ENCODE measurements at places on chromosomes 2 and 18. TPM values are rescaled to one million over a fixed set of nuclear protein-coding genes. Genes with fewer than 3 reads are reported as not detected.

The SLC4A3 gene
- 0.71 TPM for polyA plus RNA-seq

The STPG4 gene
- not detected for polyA plus RNA-seq

The SLC5A7 gene
- 0.02 TPM for polyA plus RNA-seq

The POTEE gene
- not detected for polyA plus RNA-seq

The EVA1A gene
- 6.2 TPM for polyA plus RNA-seq

The RESP18 gene
- not detected for polyA plus RNA-seq

The FOXD4L1 gene
- 0.13 TPM for polyA plus RNA-seq

The GRHL1 gene
- 0.20 TPM for polyA plus RNA-seq

GRCh38 chr2:215899141-215900074, 113.9 kb downstream of the MREG start:
- H3K4me1 ChIP-seq: no peaks in the 10 kb centered on the region
- no peak for DNase-seq
- H3K27ac ChIP-seq: no peak overlapping the region
- no peaks in the 10 kb centered on the region for H3K27me3 ChIP-seq
- no peaks in the 10 kb centered on the region for H3K36me3 ChIP-seq

DNA sequence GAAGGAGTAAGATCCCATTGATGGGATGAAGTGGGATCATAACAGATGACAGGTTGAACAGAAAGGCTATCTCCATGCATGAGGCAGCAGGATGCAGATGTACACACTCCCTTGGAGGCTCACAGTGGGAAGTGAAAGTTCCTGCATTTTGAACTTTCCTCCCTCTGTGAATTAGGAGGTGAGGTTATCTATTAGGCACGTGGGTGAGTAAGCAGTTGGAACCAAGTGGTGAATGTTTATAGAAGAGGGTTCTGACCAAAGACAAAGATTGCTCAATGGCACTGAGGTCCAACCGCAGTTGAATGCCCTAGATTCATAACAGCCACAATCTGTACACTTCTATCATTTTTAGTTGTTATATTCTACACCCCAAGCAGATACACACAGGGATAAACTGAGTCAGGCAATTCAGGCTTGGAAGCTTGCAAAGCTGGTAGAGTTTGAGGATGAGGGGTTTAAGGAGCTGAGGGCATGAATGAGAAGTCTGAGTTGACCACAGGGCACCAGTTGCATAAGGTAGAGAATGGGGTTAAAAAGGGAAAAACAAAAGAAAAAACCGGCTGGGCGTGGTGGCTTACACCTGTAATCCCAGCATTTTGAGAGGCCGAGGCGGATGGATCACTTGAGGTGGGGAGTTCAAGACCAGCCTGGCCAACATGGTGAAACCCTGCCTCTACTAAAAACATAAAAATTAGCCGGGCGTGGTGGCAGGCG, 7.1 kb upstream of the KCMF1 start:
- H3K36me3 ChIP-seq: peaks cover 54% of the 10 kb centered on the region
- H3K27me3 ChIP-seq: no peaks in the 10 kb centered on the region
- no peak for DNase-seq
- peaks cover 14% of the 10 kb centered on the region for H3K4me1 ChIP-seq

DNA sequence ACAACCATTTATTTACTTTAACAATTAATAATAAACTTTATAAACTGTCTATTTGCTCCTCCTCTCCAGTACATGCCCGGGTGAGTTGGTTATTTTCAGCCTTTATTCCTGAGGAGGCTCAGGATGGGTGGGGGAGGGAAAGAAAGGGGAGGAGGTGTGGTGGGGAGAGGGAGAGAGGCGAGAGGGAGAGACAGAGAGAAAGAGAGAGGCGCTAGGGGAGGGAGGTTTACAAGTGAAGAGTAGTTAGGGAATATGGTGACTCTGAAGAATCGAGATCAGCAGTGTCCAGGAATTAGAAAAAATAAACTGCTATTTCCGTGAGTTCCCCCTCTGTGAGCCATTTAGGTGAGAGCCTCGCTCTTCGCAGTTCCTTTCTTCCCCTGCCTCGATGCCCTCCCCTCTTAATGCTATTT, 138.9 kb downstream of the MEIS1 start:
- DNase-seq: no peak
- H3K4me3 ChIP-seq: no peak overlapping the region
- peaks cover 40% of the 10 kb centered on the region for H3K27me3 ChIP-seq
- H3K27ac ChIP-seq: peak overlapping the region; percentile 33

- no peak overlapping the region for H3K4me3 ChIP-seq
- H3K36me3 ChIP-seq: no peaks in the 10 kb centered on the region
- peaks cover 15% of the 10 kb centered on the region for H3K27me3 ChIP-seq
- peaks cover 79% of the 10 kb centered on the region for H3K4me1 ChIP-seq
- DNase-seq: peak; percentile 53
Measured at GRCh38 chr2:127101756-127102477, 5.0 kb downstream of the BIN1 start.

DNA sequence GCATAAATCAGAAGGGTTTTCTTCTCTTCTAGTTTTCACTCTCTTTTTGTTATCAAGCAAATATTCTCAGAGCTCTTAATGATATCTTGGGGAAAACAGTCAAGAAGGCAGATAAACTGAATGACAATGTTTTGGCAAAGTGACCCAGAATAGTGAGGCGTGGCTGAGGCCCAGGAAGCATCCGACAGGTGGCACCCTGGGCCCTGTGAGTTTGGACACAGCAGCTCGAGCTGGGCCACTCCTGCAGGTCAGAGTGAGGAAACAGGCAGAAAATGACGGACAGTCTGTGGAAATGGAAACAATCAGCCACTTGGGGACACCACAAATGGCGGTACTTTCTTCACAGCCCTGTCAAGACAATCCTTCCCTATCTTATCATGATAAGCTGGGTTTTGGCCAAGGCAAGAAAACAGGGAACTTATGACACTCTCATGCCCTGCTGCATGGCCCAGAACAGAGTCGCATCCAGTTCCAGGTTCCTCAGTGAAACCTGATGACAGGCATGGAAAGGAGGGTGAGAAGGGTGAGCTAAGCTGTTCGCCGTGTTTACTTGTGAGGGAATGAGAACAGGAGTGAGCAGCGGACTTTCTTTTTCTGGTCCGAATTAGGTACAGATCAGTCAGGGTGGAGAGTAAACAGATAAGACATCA, 32.1 kb downstream of the MRPL44 start:
- H3K36me3 ChIP-seq: no peaks in the 10 kb centered on the region
- H3K27me3 ChIP-seq: no peaks in the 10 kb centered on the region
- no peak for DNase-seq
- H3K27ac ChIP-seq: no peak overlapping the region

DNA sequence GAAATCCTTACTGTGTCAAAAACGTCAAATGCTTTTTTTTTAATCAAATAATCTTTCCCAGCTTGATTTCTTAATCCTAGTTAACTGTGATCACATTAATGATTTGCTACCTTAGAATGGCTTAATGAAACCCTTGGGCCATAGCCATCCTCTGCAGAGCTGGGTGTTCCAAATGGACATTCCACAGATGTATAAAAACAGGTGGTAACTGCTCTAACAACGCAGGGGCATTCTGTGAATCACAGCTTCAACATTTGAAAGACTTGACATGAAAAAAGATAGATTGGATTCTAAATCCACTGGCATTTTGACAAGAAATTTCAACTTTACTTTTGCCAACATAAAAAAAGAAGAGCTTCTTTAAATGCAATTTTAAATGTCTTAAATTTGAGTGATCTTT, 69.8 kb upstream of the RASGRP3 start:
- no peaks in the 10 kb centered on the region for H3K36me3 ChIP-seq
- no peaks in the 10 kb centered on the region for H3K4me1 ChIP-seq
- H3K27me3 ChIP-seq: no peaks in the 10 kb centered on the region
- no peak for DNase-seq
- no peak overlapping the region for H3K27ac ChIP-seq

DNA sequence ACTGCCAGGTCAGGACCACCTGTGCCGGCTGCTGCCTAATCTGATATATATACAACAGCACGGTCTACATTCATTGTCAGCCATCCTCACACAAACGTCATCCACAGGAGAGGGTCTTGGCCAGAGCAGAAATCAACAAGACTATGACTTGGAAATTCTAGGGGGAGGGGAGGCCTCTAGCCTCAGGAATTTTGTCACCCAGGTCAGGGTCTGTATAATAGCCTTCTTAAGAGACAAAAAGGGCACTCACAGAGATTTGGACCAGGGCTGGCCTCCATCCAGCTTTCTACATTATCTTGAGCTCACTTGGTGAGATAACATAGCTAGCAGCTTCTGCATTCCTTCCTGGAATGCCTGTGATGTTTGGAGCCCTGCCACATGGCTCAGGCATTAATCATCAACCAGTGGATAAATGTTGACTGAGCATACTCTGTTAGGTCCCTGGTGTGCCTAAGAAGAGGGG, 50.4 kb upstream of the CTIF start:
- H3K27ac ChIP-seq: no peak overlapping the region
- H3K4me1 ChIP-seq: no peaks in the 10 kb centered on the region
- no peak overlapping the region for H3K4me3 ChIP-seq

- no peaks in the 10 kb centered on the region for H3K4me1 ChIP-seq
- H3K27me3 ChIP-seq: no peaks in the 10 kb centered on the region
- no peak overlapping the region for H3K27ac ChIP-seq
- no peak for DNase-seq
Measured at GRCh38 chr18:54378057-54378456, 20.4 kb downstream of the C18orf54 start.

DNA sequence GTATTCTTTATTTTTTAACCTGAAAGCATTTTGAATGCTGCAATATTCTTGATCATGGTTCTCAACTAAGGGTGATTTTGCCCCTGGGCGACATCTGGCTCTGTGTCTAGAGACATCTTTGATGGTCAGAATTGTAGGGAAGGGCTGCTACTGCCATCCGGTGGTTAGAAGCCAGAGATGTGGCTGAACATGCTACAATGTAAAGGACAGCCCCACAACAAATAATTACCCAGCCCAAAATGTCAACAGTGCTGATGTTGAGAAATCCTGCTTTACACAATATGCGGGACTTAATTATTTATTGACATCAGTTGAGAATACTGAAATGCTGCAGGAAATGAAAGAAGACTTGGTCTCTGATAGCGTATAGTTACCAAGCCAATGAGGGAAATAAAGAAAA, 37.5 kb upstream of the SERPINB2 start:
- H3K27ac ChIP-seq: no peak overlapping the region
- no peaks in the 10 kb centered on the region for H3K36me3 ChIP-seq
- no peaks in the 10 kb centered on the region for H3K4me1 ChIP-seq
- DNase-seq: no peak

GRCh38 chr2:219997341-219997851, 370.0 kb downstream of the SLC4A3 start:
- H3K27me3 ChIP-seq: no peaks in the 10 kb centered on the region
- DNase-seq: no peak
- no peaks in the 10 kb centered on the region for H3K4me1 ChIP-seq
- H3K36me3 ChIP-seq: no peaks in the 10 kb centered on the region
- no peak overlapping the region for H3K27ac ChIP-seq

DNA sequence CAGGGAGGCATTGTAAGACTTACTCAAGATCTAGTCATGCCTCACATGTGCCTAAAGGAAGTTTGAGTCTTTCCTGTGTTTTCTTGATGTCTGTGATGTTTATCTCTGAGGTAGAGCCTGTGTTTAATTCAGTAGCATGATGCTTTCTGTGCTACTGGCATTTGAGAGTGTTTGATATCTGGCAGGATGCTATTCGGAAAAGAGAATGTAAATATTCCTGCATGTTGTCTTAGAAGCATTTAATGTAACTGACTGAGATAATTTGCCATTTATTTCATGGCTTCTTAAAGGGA, 58.8 kb downstream of the GREB1L start:
- no peak for DNase-seq
- no peaks in the 10 kb centered on the region for H3K4me1 ChIP-seq
- H3K27me3 ChIP-seq: no peaks in the 10 kb centered on the region
- no peak overlapping the region for H3K4me3 ChIP-seq

GRCh38 chr18:49332706-49333406, 127.6 kb downstream of the DYM start:
- no peaks in the 10 kb centered on the region for H3K4me1 ChIP-seq
- H3K4me3 ChIP-seq: no peak overlapping the region
- H3K27me3 ChIP-seq: no peaks in the 10 kb centered on the region
- no peak for DNase-seq
- peaks cover 6% of the 10 kb centered on the region for H3K36me3 ChIP-seq
- H3K27ac ChIP-seq: no peak overlapping the region

GRCh38 chr2:121919803-121920202, 164.4 kb downstream of the TSN start:
- H3K4me3 ChIP-seq: no peak overlapping the region
- H3K27ac ChIP-seq: no peak overlapping the region
- H3K36me3 ChIP-seq: no peaks in the 10 kb centered on the region
- no peak for DNase-seq
- H3K4me1 ChIP-seq: no peaks in the 10 kb centered on the region
- no peaks in the 10 kb centered on the region for H3K27me3 ChIP-seq

DNA sequence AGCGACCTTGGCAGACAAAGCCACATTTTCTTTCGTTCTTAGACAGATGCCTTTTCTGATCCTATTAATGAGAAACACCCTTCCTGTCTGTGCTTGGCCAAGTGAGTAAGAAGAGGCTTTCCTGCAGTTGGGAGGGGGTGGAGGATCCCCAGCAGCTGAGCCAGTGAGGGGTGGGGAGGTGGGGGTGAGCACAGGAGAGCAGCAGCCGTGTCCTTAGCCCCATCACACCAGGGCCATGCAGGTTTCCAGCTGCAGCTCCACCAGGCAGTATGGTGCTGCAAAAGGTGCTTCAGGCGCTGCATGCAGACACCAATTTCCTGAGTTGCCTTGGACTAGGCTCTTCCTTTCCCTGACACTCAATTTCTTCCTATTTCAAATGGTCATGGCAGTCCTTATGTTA, 123.3 kb upstream of the SIX2 start:
- no peak overlapping the region for H3K4me3 ChIP-seq
- peaks cover 32% of the 10 kb centered on the region for H3K4me1 ChIP-seq
- no peaks in the 10 kb centered on the region for H3K27me3 ChIP-seq
- DNase-seq: no peak
- no peak overlapping the region for H3K27ac ChIP-seq

- no peak overlapping the region for H3K27ac ChIP-seq
- H3K4me3 ChIP-seq: no peak overlapping the region
- no peaks in the 10 kb centered on the region for H3K27me3 ChIP-seq
- no peaks in the 10 kb centered on the region for H3K4me1 ChIP-seq
Measured at GRCh38 chr2:203061346-203061745, 46.7 kb downstream of the NBEAL1 start.
